ENCODE measurements at places on chromosomes 5 and 9.

GRCh38 chr9:115204904-115205453 is 87.0 kb upstream of the TNC start:
- no peak for DNase-seq

- DNase-seq = no peak
Observed at GRCh38 chr9:96015876-96016686, 140.6 kb downstream of the ERCC6L2 start.

DNA sequence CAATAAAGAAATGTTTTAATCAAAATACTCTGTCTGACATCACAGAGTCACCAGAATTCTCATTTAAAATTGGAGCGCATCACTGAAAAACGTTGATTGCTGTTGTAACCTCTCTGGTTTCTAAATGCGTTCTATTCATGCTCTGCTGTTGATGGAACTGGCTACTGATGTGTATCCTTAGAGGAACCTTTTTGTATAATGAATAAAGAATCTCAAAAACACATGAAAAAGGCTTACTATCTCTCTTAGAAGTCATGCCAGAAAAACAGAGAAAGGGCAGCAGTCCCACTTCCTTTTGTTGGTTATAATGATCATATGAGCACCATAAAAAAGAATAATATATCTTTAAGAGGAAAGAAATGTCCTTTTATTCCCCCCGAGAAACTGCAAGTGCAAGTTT is 615.5 kb downstream of the TLE1 start:
- no peak for DNase-seq

- no peak for DNase-seq
Observed at GRCh38 chr9:130860458-130861316, 25.6 kb downstream of the ABL1 start.

GRCh38 chr9:135049460-135049859 is 38.0 kb upstream of the OLFM1 start:
- no peak for DNase-seq
